Lung (tissue), 17 donors: ENCODE measurements at places on chromosomes 11 and 22. TPM values are rescaled to one million over a fixed set of nuclear protein-coding genes. Genes with fewer than 3 reads are reported as not detected.

GRCh38 chr11:72940417-72940816, 126.2 kb downstream of the ATG16L2 start:
- DNase-seq = no peak

- DNase-seq = no peak
Observed at GRCh38 chr11:43268786-43269185, 43.0 kb upstream of the API5 start.

DNA sequence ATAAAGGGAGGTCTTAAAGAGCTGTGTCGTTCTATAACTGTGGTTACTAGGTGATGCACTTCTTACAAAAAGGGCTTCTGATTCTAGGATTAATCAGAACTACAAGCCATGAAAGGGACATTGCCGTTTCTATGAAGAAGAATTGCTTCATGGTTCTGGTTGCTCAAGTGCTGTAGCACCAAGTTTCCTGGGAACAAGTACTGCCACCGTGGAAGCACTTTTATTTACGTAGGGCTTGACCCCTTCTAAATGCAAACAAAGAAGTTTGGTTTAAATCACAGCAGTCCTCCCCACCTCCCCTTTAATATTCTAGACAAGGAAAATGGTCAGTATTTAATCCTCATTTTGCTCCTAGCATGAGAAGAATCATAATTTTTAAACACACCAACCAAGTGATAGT, 9.8 kb downstream of the YAP1 start:
- no peak for DNase-seq

DNA sequence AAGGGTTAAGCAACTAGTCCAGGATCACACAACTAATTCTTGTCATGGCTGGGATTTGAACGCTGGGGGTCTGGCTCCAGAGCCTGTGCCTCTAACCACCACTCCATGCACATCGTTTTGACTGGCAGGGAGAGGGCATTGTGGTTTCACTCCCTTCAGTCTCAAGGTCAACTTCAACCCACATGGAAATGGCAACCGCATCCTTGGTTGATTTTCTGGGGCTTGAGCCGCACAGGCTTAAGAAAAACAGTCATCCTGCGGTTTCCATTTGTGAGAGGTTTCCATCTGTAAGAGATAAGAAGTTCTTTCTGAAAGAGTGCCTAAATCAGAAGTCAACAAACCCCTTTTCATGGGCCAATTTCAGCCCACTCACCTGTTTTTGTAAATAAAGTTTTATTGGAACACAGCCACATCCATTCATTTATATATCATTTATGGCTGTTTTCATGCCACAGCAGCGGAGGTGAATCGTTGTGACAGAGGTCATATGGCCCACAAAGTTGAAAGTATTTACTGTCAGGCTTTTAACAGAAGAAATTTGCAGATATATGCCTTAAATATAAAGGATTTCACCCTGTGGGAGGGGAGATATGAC, 65.7 kb downstream of the SGSM1 start:
- DNase-seq = no peak

DNA sequence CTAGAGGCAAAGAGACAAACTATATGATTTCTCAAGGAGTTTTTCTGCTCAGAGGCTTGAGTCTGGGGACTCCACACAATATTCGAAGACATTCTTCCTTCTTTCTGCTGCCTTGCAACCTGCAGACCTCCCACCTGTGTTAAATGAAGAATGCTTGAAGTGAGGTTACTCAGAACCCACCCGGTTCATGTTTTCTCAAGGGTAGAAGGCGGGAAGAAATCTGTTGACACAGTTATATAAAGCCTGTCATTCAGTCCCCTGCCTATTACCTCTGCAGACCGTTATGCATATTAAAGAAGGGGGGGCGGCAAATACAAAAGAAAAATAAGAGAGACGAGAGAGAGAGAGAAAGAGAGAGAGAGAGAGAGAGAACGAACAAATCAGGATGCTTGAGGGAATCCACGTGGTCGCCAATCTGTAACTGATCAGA, 2.2 kb upstream of the KMT2A start:
- no peak for DNase-seq

GRCh38 chr11:208917-209260, 1.4 kb downstream of the RIC8A start:
- DNase-seq = no peak

GRCh38 chr11:64109332-64109731, 56.6 kb downstream of the MACROD1 start:
- no peak for DNase-seq

DNA sequence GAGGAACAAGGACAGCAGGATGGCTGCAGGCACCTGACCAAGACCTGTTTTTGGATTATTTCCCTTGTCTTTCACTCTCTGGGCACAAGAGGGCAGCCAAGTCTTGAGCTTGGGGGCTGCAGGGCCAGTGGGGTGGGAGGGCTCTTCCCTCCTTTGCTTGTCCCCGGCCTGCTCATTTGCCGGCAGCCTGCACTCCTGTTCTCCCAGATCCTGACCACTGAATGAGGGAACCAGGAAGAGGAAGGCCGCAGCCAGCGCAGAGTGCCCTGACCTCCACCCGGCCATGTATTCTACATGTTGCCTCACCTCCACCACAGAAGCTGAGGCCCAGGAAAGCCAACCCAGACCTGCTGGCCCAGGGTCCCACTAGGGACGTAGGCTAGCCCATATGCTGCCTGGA, 15.5 kb upstream of the NNMT start:
- peak; percentile 56 for DNase-seq

- no peak for DNase-seq
Observed at GRCh38 chr11:88620568-88621130, 283.1 kb upstream of the CTSC start.

GRCh38 chr11:69409812-69410645, 71.4 kb upstream of the LINC01488 start:
- peak; percentile 35 for DNase-seq

DNA sequence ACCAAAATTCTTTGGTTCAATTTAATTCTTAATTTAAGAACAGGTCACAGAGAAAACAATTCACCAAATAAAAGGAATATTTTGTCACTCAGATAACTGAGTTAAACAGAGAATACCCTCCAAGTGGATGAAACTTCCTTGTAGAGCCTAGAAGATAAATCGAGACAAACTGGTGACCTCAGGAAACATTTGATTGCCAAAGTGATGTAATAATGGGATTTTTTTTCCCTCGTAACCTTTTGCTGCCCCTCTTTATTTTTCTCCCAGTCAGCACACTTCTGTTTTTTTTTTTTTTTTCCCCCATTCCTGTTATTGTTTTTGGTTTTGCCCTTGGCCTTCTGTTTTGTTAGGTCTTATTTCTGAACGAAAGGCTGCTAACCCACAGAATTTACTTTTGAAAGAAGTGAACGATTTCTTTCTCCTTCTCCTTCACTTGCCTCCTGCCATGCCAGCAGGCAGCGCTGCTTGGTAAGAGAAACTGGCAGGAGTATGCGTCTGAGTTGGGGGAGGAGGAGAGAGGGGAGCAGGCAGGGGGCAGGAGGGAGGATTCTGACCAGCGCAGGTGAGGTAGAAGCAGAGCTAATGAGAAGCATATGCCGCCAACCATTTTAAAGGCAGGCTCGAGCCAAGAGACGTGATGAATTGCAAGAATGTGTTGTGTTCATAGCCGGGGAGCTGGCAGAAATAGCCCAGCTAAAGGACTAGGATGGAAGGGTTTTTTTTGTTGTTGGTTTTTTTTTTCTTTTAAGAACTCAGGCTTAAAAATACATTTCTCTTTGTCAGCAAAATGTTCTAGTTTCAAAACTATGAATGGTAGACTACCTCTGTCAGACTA, 121.9 kb upstream of the MTMR2 start:
- peak; percentile 80 for DNase-seq

DNA sequence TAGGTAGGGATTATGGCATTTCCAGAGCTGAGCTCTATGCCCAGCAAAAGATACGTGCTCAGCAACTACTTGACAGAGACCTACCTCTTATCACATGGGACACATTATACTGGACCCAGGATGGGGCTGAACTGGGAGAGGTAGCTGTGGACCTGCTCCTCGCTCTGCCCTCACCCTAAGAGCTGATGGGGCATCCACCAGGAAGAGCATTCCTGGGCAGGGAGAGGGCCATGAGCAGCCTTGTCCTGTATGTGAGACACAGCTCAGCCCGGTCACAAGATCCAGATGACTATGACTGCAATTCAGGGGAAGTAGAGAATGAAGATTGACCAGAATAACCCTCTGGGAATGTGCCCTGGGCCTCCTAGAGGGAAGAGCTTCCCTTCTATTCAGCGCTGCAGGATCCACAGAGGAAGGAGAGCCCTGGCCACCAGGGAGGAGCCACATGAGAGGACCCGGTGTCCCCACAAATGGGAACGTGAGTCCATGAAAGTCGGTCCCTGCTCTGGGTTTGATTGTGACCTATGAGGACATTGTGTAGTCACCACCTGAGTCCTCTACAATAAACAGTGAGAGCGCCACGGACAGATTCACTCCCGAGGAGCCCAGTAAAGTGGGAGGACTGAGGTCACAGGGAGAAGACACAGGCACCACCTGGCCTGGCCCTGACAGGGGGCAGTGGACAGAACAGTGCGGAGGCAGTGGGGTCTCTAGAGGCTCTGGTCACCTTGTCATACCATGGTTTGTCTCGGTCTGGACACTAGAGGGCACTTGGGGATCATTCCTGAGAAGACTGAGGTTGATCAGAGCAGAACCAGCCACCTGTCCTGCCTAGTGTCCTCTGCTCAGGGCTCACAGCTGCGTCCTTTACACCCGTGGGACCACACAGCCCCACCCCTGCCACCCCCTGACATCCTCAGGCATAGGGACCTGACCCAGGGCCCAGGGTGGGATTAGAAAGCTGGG, 99.5 kb downstream of the ZNF280B start:
- no peak for DNase-seq

DNA sequence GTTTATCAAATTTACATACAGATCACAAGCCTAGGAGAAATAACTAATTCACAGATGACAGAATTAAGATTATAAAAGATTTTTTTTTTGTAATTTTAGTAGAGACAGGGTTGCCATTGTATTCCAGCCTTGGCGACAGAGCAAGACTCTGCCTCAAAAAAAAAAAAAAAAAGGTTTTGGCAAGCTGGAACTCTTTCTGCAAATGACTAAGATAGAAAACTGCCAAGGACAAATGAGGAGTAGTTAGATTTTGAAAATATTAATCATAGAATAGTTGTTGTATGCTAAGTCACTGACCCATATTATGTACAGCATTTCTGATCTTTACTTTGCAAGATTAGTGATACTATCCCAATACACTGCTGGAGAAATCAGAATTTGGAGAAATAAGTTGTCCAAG, 99.2 kb downstream of the C11orf65 start:
- DNase-seq = no peak

GRCh38 chr11:111347002-111347722, 31.9 kb downstream of the POU2AF1 start:
- DNase-seq = no peak

DNA sequence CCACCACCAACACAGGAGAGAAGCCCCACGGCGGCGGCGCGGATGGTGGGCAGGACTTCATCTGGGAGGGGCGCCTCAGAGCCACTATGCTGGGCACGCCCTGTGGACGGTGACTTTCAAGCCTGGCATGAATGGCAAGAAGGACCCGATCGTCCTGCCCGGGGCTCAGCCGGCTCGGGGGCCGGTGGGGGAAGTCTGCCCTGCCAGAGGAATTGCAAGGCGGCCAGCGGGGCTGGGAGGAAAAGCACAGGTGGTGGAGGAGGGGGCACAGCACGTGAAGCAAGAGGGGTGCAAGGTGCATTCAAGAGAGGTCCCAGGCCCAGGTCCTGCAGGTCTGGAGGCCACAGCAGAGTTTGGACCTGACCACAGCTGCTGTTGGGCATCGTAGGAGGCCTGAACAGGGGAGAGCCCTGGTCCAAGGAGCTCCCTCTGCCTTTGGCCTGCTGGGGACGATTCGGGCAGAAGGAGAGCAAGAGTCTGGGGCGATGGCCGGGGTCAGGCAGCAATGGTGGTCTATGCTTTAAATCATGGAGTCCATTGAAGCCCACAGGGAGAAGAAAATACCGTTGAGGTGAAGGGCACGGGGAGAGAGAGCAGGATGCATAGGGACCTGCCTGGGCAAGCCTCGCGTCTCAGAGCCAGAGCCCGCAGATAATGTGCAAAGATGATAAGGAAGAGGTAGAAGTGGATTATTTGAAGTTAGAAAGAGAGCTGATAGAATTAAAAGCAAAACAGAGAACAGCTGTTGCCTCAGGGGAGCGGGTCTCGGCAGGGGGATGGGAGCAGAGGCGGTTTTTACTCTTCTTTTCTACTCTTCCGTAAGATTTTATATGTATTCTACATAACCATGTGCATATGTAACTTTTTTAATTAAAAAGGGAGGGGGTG, 82.6 kb upstream of the SHISAL1 start:
- no peak for DNase-seq

- DNase-seq = no peak
Observed at GRCh38 chr11:44593251-44593650, 27.8 kb downstream of the CD82 start.

DNA sequence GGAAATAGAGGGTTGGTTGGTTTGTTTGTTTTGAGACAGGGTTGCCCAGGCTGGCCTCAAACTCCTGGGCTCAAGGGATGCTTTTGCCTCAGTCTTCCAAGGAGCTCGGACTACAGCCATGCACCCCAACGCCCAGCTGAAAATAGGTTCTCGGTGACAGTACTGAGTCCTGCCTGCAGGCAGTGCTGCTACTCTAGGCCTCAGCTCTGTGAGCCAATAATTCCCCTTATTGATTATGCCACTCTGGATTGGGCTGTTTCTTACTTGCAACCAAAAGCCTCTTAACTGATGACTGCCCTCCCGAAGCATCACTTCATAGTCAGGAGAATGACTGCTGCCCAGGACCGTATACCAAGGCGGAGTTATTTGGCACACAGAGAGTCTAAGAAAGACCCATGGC, 1.2 kb upstream of the C11orf16 start:
- no peak for DNase-seq

Gene PANX2
- total RNA-seq = 1.00 TPM

Gene DTX4
- total RNA-seq = 51.6 TPM

Gene ATP6V1E1
- total RNA-seq = 120 TPM

Gene LMO1
- 0.26 TPM for total RNA-seq
